ENCODE measurements at places on chromosomes 2 and 18.

GRCh38 chr2:240561325-240561971 is 1.3 kb downstream of the DUSP28 start:
- peak; percentile 34 for DNase-seq
- H3K4me1 ChIP-seq: peaks cover 75% of the 10 kb centered on the region
- peaks cover 62% of the 10 kb centered on the region for H3K36me3 ChIP-seq
- no peaks in the 10 kb centered on the region for H3K27me3 ChIP-seq

- H3K4me3 ChIP-seq: no peak overlapping the region
- no peaks in the 10 kb centered on the region for H3K27me3 ChIP-seq
- H3K36me3 ChIP-seq: no peaks in the 10 kb centered on the region
- no peak overlapping the region for H3K27ac ChIP-seq
Observed at GRCh38 chr2:29749041-29749440, 172.3 kb downstream of the ALK start.

- peaks cover 18% of the 10 kb centered on the region for H3K4me1 ChIP-seq
- H3K4me3 ChIP-seq: peak overlapping the region; percentile 37
- H3K27ac ChIP-seq: peak overlapping the region; percentile 6
- peaks cover 6% of the 10 kb centered on the region for H3K36me3 ChIP-seq
- no peak for DNase-seq
- H3K27me3 ChIP-seq: no peaks in the 10 kb centered on the region
Observed at GRCh38 chr2:62801814-62802523, 96.5 kb downstream of the EHBP1 start.

GRCh38 chr2:58967736-58968135 is 726.6 kb upstream of the FANCL start:
- H3K4me3 ChIP-seq: no peak overlapping the region
- no peak overlapping the region for H3K27ac ChIP-seq
- DNase-seq: no peak
- no peaks in the 10 kb centered on the region for H3K4me1 ChIP-seq
- H3K27me3 ChIP-seq: no peaks in the 10 kb centered on the region

DNA sequence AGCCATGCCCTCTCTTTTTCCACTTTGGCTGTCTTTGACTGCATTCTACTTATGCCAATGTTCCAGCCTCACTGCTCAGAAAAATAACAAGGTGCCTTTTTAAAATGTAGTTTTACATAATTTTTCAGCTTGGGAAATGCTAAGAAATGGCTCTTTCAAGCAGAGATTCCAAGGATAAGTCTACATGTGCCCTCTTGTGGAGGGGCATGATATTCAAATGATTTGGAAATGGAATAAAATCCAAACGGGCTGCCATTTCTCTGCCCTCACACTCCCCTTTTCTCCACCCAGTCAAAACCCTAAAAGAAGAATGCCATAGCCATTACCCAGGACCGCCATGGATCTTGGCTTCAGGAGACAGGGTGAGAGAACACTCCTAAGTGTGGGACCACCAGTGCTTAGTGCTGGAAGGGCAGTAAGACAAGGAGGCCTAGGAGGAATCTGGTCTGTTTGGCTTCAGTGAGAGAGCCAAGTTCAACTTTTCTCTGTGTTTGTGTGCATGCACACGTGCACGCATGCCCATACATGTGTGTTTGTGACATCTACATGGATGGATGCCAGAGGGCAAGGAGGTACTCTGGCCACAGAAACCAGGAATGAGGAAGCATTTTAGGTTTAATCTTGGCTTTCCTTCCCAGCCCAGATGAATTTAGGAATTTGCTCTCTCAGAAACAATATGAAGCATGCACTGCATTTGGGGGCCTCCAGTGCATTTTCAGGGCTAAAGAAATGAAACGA is 174.0 kb upstream of the SLC14A2 start:
- H3K4me1 ChIP-seq: no peaks in the 10 kb centered on the region
- peaks cover 2% of the 10 kb centered on the region for H3K27me3 ChIP-seq
- DNase-seq: no peak
- H3K4me3 ChIP-seq: no peak overlapping the region
- H3K36me3 ChIP-seq: no peaks in the 10 kb centered on the region

DNA sequence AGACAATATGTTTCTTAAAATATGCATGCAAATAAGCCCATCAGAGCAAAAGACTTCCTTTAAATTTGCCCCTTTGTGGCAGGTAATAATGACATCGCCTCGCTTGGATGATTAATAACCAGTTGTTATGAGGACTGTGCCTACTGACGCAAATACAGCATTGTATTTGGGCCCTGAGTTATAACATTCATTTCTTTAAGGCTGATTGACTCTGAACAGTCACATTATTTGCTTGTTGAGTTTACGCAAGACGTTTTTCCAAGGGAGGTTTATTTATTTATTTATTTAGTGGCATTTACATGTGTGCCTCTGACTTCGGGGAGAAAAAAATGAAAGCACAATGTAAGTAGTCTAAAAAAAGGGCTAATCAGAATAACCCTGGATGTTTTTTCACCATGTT is 88.3 kb downstream of the SLC8A1 start:
- H3K4me3 ChIP-seq: no peak overlapping the region
- H3K4me1 ChIP-seq: no peaks in the 10 kb centered on the region
- H3K27me3 ChIP-seq: no peaks in the 10 kb centered on the region
- no peak for DNase-seq

- H3K4me1 ChIP-seq: no peaks in the 10 kb centered on the region
- H3K27ac ChIP-seq: no peak overlapping the region
- H3K4me3 ChIP-seq: no peak overlapping the region
- no peaks in the 10 kb centered on the region for H3K36me3 ChIP-seq
Observed at GRCh38 chr2:568639-569235, 108.5 kb downstream of the TMEM18 start.

DNA sequence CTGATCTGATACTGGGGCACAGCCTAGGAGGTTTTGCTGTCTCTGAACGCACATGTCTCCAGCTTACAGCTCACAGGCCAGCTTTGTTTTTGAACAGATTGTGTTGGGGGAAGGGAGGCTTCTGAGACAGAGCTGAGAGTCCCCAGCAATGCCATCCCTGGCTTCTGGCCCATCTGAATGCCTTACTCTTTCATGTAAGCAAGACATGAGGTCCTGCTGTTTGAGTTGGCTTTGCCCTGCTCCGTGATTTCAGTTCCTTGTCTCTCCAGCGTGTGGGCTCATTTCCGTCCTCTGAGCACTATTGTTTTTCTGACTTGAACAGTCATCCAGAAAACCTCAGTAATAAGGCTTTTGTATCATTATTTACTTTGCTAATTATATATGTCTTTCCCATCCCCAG is 194.9 kb upstream of the TNP1 start:
- no peak overlapping the region for H3K27ac ChIP-seq
- H3K36me3 ChIP-seq: no peaks in the 10 kb centered on the region
- DNase-seq: no peak
- no peaks in the 10 kb centered on the region for H3K4me1 ChIP-seq

DNA sequence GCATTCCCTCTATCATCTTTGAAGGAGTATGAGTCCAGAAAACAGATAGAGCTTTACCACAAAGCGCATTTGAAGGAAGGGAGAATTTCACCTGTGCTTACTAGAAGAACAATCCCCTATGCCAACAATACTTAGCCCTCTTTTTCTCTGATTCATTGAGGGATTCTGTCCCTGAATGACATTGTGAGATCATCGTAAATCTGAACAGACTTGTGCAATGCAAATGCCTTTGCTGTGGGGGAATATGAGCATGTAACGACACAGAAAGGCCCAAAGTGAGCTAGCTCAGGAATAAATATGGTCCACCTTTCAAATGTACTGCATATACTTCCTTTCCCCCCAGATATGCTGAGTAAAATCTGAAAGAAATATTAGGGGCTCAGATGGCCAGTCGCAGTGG is 67.6 kb downstream of the SCN1A start:
- no peak for DNase-seq
- H3K4me1 ChIP-seq: no peaks in the 10 kb centered on the region
- H3K27me3 ChIP-seq: peaks cover 5% of the 10 kb centered on the region
- no peak overlapping the region for H3K4me3 ChIP-seq

- DNase-seq: peak; percentile 12
- peaks cover 22% of the 10 kb centered on the region for H3K27me3 ChIP-seq
- H3K27ac ChIP-seq: no peak overlapping the region
Observed at GRCh38 chr2:98381494-98381893, 35.2 kb downstream of the CNGA3 start.

DNA sequence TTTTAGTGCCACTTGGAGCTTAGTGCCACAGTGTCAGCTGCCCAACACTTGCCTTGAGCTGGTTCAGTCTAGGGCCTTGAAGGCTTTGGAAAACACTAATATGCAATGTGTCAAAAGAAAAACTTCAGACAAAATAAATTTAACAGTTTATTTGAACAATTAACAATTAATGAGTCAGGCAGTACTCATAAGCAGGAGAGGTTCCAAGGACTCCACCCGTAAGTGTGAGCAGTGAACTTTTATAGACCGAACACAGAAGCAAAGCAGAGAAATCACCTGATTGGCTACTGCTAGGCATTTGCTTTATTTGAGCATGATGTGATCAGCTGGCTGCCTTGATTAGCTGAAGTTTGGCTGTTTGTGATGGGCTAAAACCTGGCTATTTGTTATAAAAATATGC is 49.5 kb upstream of the TBC1D8 start:
- no peak overlapping the region for H3K4me3 ChIP-seq
- H3K27ac ChIP-seq: no peak overlapping the region
- H3K4me1 ChIP-seq: peaks cover 9% of the 10 kb centered on the region
- no peak for DNase-seq
- H3K36me3 ChIP-seq: no peaks in the 10 kb centered on the region

DNA sequence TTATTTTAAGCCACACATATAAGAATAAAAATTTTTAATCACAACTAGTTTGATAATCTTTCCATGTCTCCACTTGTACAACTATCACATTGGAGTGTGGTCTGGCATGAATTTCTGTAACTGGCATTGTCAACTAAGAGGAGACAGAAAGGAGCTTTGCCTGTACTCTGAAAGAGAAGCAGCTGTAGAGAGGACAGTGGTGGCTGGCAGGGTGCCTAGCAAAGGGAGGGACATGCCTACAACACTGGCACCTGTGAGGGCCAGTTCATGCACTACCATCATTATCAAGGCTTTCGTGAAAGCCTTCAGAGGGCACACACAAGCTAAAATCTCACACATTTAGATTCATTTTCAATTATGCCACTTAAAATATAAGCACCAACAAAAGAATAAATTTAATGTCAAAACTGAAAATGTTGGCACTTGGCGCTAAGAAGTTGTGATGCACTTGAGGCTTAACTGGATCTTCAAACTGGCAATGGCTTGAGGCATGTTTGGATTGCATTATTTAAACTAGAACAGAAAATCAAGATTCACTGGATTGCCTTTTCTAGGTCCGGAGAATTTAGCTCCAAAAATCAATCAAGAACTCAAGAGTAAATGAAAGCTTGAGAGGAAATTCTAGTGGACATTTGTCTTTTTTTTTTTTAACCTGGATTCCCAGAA is 238.6 kb downstream of the ZNF385B start:
- H3K4me3 ChIP-seq: no peak overlapping the region
- no peak for DNase-seq
- H3K4me1 ChIP-seq: no peaks in the 10 kb centered on the region
- H3K36me3 ChIP-seq: no peaks in the 10 kb centered on the region
- no peaks in the 10 kb centered on the region for H3K27me3 ChIP-seq

DNA sequence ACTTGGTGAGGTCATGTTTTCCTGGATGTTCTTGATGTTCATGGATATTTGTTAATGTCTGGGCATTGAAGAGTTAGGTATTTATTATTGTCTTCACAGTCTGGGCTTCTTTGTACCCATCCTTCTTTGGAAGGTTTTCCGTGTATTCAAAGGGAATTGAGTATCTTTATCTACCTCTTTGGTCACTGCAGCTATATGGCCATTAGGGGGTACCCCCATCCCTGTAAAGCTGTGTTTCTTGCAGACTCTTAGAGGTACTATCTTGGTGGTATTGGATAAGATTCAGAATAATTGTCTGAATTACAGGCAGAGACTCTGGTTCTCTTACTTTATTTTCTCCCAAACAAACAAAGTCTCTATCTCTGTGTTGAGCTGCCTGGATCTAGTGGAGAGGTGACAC is 401.6 kb upstream of the FSIP2 start:
- H3K27ac ChIP-seq: no peak overlapping the region
- no peak for DNase-seq
- no peaks in the 10 kb centered on the region for H3K27me3 ChIP-seq
- no peaks in the 10 kb centered on the region for H3K4me1 ChIP-seq
- no peaks in the 10 kb centered on the region for H3K36me3 ChIP-seq
- H3K4me3 ChIP-seq: no peak overlapping the region

GRCh38 chr18:47747260-47747795 is 183.1 kb downstream of the SMAD2 start:
- H3K4me1 ChIP-seq: peaks cover 3% of the 10 kb centered on the region
- H3K36me3 ChIP-seq: no peaks in the 10 kb centered on the region
- no peak overlapping the region for H3K27ac ChIP-seq
- DNase-seq: no peak
- H3K27me3 ChIP-seq: peaks cover 6% of the 10 kb centered on the region

- no peaks in the 10 kb centered on the region for H3K4me1 ChIP-seq
- H3K36me3 ChIP-seq: no peaks in the 10 kb centered on the region
- H3K4me3 ChIP-seq: no peak overlapping the region
- H3K27me3 ChIP-seq: no peaks in the 10 kb centered on the region
- no peak overlapping the region for H3K27ac ChIP-seq
Observed at GRCh38 chr2:192655916-192656315, 461.2 kb upstream of the TMEFF2 start.

GRCh38 chr2:118169359-118170005 is 81.2 kb downstream of the INSIG2 start:
- peaks cover 2% of the 10 kb centered on the region for H3K27me3 ChIP-seq
- peak overlapping the region; percentile 12 for H3K4me3 ChIP-seq
- peak; percentile 55 for DNase-seq
- H3K27ac ChIP-seq: no peak overlapping the region
- H3K36me3 ChIP-seq: no peaks in the 10 kb centered on the region

DNA sequence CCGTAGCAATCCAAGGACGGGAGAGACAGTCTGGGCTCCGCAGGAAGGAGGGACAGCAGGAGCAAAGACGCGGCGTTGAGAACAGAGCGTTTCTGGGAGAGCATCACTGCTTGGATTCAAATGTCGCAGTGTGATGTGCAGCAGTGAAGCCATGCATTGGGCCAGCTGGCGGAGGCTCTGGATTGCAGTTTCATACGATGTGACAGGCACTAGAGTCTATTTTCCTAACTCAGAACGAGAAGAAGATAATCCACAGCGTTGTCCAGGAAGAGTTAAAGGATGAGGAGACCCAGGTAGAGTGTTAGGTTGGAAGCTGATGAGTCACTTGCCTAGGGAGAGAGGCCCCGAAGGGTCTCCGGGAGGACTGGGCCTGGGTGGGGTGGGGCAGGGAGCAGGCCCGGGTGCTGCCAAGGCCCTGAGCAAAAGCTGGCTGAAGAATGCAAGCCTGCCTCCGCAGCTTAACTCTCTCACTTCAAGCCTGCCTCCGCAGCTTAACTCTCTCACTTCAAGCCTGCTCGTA is 17.7 kb upstream of the SEMA4C start:
- no peak for DNase-seq
- H3K27ac ChIP-seq: no peak overlapping the region
- H3K27me3 ChIP-seq: peaks cover 1% of the 10 kb centered on the region
- H3K36me3 ChIP-seq: no peaks in the 10 kb centered on the region
- peaks cover 11% of the 10 kb centered on the region for H3K4me1 ChIP-seq
- H3K4me3 ChIP-seq: no peak overlapping the region

DNA sequence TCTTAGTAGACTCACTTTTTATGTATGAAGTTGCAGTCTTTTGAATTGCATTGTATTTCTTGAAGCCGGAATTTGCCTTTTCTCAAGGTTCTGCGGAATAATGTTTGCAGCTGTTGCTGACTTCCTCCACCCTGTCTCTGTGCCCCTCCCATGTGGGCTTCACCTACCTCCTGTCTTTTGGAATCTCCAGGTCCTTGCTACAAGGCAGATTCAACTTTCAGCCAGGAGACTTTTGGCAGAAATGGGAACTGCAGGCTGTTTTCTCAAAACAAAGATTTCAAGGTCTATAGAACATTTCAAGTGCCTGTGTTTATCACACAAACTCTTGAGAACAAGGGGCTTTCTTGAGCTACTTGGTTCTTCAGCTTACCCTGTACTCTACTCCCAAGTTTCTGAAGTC is 25.6 kb downstream of the ZNF236 start:
- no peak for DNase-seq
- H3K4me1 ChIP-seq: peaks cover 14% of the 10 kb centered on the region
- peaks cover 17% of the 10 kb centered on the region for H3K36me3 ChIP-seq
- H3K4me3 ChIP-seq: no peak overlapping the region
- no peak overlapping the region for H3K27ac ChIP-seq

All from activated CD4-positive, alpha-beta memory T cell treated with anti-CD3 and anti-CD28 coated beads, Interleukin-2, amount 10 ng/mL, durations not matched to agents 7 days and 5 days (primary cell).